ENCODE measurements at places on chromosomes 1 and 21.

- DNase-seq: no peak
These were observed 7.9 kb upstream of the ZRANB2 start for GRCh38 chr1:71088645-71089287.

DNA sequence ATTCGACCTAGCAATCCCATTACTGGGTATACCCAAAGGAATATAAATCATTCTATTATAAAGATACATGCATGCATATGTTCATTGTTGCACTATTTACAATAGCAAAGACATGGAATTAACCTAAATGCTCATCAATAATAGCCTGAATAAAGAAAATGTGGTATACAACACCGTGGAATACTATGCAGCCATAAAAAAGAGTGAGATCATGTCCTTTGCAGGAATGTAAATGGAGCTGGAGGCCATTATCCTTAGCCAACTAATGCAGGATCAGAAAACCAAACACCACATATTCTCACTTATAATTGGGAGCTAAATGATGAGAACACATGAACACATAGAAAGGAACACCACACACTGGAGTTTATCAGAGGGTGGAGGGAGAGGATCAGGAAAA lies 69.5 kb upstream of the TNR start:
- no peak for DNase-seq

- DNase-seq: no peak
These were observed 2.7 kb upstream of the PRKACB start for GRCh38 chr1:84141182-84142003.

GRCh38 chr1:68116643-68117235 lies 66.3 kb upstream of the DIRAS3 start:
- peak; percentile 10 for DNase-seq

DNA sequence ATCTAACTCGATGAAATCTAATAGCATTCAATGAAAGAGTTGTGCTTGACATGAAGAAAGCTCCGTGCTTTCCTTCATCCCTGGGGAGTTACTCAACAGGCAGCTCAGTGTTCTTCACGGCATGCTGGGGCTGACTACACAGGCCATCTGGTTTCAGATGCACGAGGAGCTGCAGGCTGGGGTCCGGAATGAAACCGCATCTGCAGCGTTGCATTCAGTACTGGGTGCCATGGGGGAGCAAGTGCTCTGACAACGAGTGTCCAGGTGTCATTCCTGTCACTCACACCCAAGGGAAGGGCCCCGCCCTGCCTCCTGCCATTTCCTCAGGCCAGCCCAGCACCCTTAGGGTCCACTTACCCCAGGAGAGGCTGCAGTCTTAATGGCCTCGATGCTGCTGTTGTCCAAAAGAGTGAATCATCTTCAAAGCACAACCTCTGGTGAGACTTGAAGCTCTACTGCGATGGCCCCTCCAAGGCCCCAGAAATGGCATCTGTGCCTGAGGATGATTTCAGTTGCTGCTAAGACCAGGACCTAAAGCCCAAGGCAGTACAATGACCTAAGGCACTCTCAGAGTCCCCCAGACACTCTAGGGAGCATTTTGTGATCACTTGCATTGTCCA lies 61.4 kb downstream of the STUM start:
- DNase-seq: no peak

- DNase-seq: no peak
These were observed 50.0 kb downstream of the BEND5 start for GRCh38 chr1:48726557-48727215.

DNA sequence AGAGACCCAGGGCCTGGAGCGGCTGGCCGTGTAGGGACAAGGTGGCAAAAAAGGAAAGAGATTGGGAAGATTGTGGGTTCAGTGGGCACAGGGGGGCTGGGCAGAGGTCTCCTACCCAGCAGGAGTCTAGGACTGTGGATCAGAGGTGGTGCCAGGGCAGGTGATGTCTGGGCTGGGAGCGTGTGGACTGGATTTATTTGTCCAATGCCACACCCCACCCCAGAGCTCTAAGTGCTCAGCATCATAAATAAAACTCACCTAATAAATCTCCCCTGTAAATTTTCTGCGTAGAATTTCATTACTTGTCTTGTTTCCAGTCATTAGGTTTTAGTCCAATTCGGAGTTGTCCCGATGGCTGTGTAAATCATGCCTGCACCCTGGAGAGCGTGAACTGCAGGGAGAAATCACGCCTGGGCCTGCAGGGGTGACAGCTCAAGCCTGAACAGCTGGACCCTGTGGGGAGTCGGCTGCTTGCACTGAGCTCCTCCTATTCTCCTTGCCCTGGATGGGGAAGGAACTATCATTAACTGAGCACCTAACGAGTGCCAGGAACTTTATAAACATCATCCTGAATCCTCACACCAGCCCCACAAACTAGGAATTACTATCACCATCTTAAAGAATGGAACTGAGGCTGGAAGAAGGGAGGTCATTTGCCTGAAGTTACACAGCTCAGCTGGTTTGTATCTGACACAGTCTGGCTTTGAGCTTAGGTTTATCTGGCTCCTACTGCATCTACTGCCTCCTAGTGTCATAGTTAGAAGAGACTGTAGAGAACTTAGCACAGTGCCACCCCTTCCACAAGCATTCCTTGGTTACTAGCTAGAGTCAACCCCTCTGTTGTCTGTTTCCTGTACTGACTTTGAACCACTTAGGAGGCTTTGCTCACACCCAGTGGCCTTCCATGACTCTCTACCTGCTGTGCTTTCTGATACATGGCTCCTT lies 25.0 kb upstream of the POU3F1 start:
- DNase-seq: no peak

DNA sequence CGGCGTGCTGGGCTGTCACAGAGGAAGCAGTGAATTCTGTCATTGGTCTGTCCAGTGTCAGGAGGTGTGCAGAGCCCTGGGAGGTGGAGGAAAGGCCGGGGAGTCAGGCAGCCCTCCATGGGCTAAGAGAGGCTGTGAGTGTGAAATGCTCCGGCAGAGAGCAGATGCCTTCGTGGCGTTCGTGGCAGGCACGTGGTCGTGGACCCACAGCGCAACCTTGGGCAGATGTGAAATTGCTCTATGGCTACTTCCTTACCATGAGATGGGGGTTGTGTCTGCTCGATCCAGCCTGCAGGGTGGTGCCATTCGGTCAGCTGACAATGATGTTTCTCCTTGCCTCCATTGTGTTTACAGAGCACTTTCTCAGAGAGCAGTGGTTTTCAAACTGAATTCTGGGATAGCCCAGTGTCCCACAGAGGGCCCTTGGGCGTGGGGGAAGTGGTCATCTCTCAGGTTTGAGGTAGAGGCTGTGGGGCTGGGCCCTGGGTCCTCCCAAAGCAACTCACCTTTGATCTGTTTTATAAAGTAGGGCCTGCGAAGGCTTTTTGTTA lies 27.9 kb downstream of the TNFRSF1B start:
- no peak for DNase-seq

- no peak for DNase-seq
These were observed at the start of gene FCRLB for GRCh38 chr1:161720956-161721737. FCRLB (plus strand) TSS chr1:161721544; CDS start chr1:161722673, 1,129 bp downstream.

- DNase-seq: no peak
These were observed 44.7 kb downstream of the FMN2 start for GRCh38 chr1:240136402-240136801.

All from stimulated activated CD8-positive, alpha-beta memory T cell treated with anti-CD3 and anti-CD28 coated beads, Interleukin-15, amount 100 ng/mL, for 1 hour (primary cell).